ENCODE measurements at places on chromosomes 6 and 20. TPM values are rescaled to one million over a fixed set of nuclear protein-coding genes. Genes with fewer than 3 reads are reported as not detected.
A peak's percentile ranks its signal among the peaks of the same experiment; 100 is the strongest.

- no peaks in the 10 kb centered on the region for H3K4me1 ChIP-seq
- no peak overlapping the region for H3K4me3 ChIP-seq
- H3K27me3 ChIP-seq = peaks cover 1% of the 10 kb centered on the region
- H3K36me3 ChIP-seq = no peaks in the 10 kb centered on the region
- no peak overlapping the region for H3K27ac ChIP-seq
Measured at GRCh38 chr6:80733641-80734040, 627.2 kb downstream of the BCKDHB start.

GRCh38 chr6:7650878-7651277 lies 60.9 kb downstream of the SNRNP48 start:
- H3K27me3 ChIP-seq = no peaks in the 10 kb centered on the region
- no peaks in the 10 kb centered on the region for H3K36me3 ChIP-seq
- H3K27ac ChIP-seq = no peak overlapping the region
- no peak overlapping the region for H3K4me3 ChIP-seq
- no peaks in the 10 kb centered on the region for H3K4me1 ChIP-seq

The ETV7 gene
- total RNA-seq = 0.38 TPM

- H3K27ac ChIP-seq = no peak within 1 kb of the TSS
- H3K4me3 ChIP-seq = peak within 1 kb of the TSS; percentile 33
- DNase-seq = peak; percentile 82
- H3K27me3 ChIP-seq = peaks cover 2% of the 10 kb centered on the region
- H3K36me3 ChIP-seq = no peaks in the 10 kb centered on the region
- peaks cover 3% of the 10 kb centered on the region for H3K4me1 ChIP-seq
Measured at GRCh38 chr6:17281100-17281496, at the start of gene RBM24. Gene RBM24, plus strand, starts transcription at chr6:17281361. Its CDS starts 221 bp downstream, at chr6:17281582.

GRCh38 chr6:11432713-11433450 lies 104.7 kb upstream of the TMEM170B start:
- no peak overlapping the region for H3K4me3 ChIP-seq
- no peaks in the 10 kb centered on the region for H3K36me3 ChIP-seq
- H3K27ac ChIP-seq = peak overlapping the region; percentile 37
- DNase-seq = no peak
- no peaks in the 10 kb centered on the region for H3K27me3 ChIP-seq

DNA sequence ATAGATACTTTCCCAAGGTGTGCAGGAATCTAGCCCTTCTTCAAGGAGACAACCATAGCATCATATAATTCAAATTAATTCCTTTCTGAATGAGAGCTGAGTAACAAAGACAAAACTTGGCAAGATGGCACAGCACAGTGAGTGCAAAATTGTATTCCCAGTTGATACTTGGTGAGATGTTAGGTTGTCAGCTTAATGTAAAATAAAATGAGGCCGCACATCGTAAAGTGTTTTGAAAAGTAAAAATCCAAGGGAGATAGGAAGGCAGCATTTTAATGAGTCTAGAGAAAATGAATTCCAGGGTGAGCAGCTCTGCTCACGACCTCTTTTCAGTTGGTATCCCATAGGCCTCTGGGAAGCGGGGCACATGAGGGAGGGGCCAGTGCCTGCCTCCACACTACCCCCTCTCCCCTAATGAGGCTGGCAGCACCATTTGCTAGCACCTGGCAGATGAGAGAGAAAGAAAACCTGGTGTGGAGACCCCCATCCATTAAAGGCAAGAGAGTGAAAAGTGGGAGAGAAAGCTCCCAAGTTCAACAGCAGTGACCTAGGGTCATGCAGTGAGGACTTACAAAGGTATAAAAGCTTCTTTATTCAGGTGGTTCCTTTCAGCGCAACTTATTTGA lies 158.4 kb downstream of the BTBD9 start:
- no peaks in the 10 kb centered on the region for H3K36me3 ChIP-seq
- no peak for DNase-seq
- no peaks in the 10 kb centered on the region for H3K4me1 ChIP-seq

The SLC17A1 gene
- total RNA-seq = not detected

- no peak overlapping the region for H3K27ac ChIP-seq
- no peaks in the 10 kb centered on the region for H3K36me3 ChIP-seq
- H3K4me1 ChIP-seq = no peaks in the 10 kb centered on the region
- no peak overlapping the region for H3K4me3 ChIP-seq
- H3K27me3 ChIP-seq = no peaks in the 10 kb centered on the region
Measured at GRCh38 chr6:14547284-14547998, 429.9 kb downstream of the CD83 start.

The HLA-F gene
- total RNA-seq = 6.9 TPM

The CDSN gene
- not detected for total RNA-seq

DNA sequence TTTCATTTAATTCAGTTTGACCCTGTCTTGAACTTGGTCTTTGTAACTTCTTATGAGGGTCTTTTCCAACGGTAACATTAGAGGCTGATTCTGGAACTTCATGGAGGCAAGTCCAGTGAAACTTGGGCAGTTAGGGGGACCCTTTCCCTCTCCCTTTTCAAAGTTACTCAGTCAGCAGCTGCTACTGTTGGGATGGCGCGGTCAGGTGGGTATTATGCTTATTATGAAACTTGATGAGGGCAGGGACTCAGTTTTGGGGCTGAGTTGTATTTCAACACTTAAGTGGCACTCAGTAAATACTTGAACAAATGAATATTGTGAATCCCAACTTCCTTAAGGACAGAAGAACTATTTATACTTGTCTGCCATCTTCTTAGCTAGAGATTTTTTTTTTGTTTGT lies 20.8 kb downstream of the TOP1 start:
- DNase-seq = no peak
- peaks cover 20% of the 10 kb centered on the region for H3K4me1 ChIP-seq
- no peak overlapping the region for H3K27ac ChIP-seq
- no peaks in the 10 kb centered on the region for H3K36me3 ChIP-seq
- no peaks in the 10 kb centered on the region for H3K27me3 ChIP-seq

GRCh38 chr20:23349338-23350195 lies 1.0 kb upstream of the NXT1 start:
- peaks cover 6% of the 10 kb centered on the region for H3K4me1 ChIP-seq
- DNase-seq = no peak
- H3K4me3 ChIP-seq = peak overlapping the region; percentile 94
- H3K27ac ChIP-seq = peak overlapping the region; percentile 88
- peaks cover 5% of the 10 kb centered on the region for H3K36me3 ChIP-seq

GRCh38 chr20:37890643-37891042 lies 12.3 kb upstream of the VSTM2L start:
- no peaks in the 10 kb centered on the region for H3K4me1 ChIP-seq
- H3K27me3 ChIP-seq = no peaks in the 10 kb centered on the region
- no peak overlapping the region for H3K4me3 ChIP-seq
- DNase-seq = no peak

The DDAH2 gene
- 32.8 TPM for total RNA-seq

DNA sequence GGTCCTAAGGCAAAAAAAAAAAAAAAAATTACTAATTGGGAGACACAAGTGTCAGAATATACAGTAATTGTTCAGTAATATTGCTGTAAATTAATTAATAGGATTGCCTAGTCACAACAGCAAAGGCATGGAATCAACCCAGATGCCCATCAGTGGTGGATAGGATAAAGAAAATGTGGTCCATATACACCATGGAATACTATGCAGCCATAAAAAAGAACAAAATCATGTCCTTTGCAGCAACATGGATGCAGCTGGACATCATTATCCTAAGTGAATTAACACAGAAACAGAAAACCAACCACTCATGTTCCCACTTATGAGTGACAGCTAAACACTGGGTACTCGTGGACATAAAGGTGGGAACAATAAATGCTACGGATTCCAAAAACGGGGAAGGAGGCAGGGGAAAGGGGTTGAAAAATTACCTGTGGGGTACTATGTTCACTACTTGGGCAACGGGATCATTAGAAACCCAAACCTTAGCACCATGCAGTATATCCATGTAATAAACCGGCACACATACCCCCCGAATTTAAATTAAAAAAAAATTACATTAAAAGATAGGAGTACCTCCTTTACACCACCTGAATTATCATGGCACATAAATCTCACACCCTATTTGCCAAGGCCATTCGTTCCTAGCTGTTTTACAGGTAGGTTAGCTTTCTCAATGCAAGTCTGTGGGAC lies 689 bp upstream of the PFDN4 start:
- DNase-seq = no peak
- no peaks in the 10 kb centered on the region for H3K27me3 ChIP-seq
- peak overlapping the region; percentile 98 for H3K4me3 ChIP-seq
- H3K36me3 ChIP-seq = no peaks in the 10 kb centered on the region

DNA sequence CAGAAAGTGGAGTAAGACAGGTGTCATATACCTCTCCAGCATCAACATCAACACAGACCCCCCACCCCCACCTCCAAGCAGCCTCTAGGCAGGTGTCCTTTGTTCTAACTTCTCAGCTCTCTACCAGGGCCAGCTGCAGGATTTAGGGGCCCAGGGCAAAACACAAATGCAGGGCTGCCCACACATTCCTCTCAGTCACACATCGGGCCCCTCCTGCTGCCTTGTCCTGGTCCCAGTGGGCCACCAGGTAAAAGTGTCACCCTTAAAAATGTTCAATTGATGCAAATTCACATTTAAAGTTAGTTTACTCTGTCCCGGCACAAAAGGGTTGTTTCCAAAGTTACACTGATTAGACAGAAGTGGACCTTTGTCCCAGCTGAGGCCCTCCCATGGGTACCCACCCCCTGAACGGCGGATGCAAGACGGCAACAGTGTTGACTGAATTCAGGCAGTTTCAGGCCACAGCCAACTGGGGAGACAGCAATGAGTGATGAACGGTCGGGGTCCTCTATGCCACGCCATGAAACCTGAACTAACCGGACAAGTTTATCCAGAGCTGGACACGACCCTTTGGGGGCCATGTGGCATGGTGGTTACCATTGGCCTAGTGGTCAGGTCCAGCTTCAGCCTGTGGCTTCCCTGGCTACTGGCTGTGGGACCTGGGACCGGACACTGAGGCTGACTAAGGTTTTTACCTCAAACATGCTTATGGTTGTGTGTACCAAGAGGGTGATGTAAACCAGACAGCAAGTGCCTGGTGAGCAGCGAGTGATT lies 52.2 kb upstream of the UNC93A start:
- no peaks in the 10 kb centered on the region for H3K4me1 ChIP-seq
- H3K4me3 ChIP-seq = no peak overlapping the region
- no peak for DNase-seq
- H3K27ac ChIP-seq = no peak overlapping the region

- H3K27ac ChIP-seq = no peak overlapping the region
- no peaks in the 10 kb centered on the region for H3K36me3 ChIP-seq
- H3K4me3 ChIP-seq = no peak overlapping the region
- H3K27me3 ChIP-seq = no peaks in the 10 kb centered on the region
Measured at GRCh38 chr6:127951172-127951917, 50.5 kb upstream of the THEMIS start.

The MYBL2 gene
- total RNA-seq = 7.1 TPM

GRCh38 chr20:61443443-61444126 lies 191.5 kb downstream of the CDH4 start:
- no peak for DNase-seq
- no peaks in the 10 kb centered on the region for H3K4me1 ChIP-seq
- H3K4me3 ChIP-seq = no peak overlapping the region
- H3K27ac ChIP-seq = no peak overlapping the region
- H3K36me3 ChIP-seq = no peaks in the 10 kb centered on the region

DNA sequence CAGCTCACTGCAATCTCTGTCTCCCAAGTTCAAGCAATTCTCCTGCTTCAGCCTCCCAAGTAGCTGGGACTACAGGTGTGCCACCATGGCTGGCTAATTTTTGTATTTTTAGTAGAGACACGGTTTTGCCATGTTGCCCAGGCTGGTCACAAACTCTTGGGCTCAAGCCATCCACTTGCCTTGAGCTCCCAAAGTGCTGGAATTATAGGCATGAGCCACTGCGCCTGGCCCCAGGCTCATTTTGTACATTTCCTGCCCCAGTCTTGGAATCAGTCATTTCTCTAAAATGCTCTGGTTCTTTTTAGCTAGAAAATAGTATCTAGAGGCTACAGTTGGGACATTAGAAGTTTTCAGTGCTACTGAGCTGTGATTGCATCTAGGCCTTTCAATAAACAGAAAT lies 13.5 kb downstream of the MANBAL start:
- H3K27ac ChIP-seq = peak overlapping the region; percentile 76
- no peaks in the 10 kb centered on the region for H3K27me3 ChIP-seq
- no peak for DNase-seq

DNA sequence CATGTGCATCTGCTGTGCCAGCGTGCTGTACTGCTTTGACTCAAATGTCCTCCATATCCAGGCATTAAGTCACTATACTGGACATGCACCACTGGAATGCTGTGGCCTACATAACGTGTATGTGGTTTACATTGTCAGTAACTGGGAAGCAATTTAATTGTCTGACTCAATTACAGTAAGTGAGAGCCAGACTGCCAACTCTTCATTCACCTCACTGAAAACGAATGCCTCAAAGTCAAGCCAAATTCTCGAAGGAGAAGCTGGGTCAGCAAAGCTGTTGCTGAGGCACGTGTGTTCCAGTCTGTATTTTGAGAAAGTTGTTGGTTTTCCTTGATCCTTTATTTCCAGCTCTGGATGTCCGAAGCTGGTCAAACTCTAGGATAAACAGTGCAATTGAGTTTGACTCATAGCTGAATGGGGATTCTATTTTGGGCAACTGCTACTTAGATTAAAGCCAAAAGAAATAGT lies 534.3 kb downstream of the COL12A1 start:
- H3K4me3 ChIP-seq = no peak overlapping the region
- H3K4me1 ChIP-seq = no peaks in the 10 kb centered on the region
- no peaks in the 10 kb centered on the region for H3K36me3 ChIP-seq

The TCF19 gene
- total RNA-seq = 2.1 TPM

DNA sequence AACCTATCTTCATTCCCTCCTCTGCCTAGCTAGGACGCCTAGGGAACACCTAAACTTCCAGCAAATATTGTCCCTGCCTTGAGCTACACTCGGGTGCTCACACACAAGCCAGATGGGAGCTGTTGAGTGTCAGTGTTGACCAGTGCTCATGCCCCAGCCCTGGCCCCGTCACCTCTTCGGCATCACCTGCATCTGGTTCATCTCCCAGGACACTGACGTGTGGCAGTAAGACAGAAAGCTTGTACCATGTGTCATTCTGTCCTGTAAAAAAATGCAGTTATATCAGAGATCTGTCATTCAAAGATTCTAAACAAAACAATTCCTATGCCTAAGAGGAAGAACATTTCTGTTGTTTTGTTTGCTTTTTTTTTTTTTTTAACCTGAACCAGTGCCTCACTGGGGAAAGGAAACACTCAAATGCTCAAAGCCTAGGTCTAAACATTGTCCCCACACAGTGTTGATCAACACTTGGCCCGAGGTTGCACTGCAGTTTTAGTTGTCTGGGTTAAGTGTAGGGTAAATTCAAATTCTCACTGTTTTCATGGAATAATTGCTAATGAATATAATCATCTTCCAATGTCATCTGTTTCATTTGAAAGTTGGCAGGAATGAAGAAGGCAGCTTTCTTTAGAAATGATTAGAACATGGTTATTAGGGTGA lies 102.7 kb upstream of the SASH1 start:
- DNase-seq = no peak
- H3K4me3 ChIP-seq = no peak overlapping the region
- no peak overlapping the region for H3K27ac ChIP-seq
- H3K27me3 ChIP-seq = no peaks in the 10 kb centered on the region
- no peaks in the 10 kb centered on the region for H3K36me3 ChIP-seq

DNA sequence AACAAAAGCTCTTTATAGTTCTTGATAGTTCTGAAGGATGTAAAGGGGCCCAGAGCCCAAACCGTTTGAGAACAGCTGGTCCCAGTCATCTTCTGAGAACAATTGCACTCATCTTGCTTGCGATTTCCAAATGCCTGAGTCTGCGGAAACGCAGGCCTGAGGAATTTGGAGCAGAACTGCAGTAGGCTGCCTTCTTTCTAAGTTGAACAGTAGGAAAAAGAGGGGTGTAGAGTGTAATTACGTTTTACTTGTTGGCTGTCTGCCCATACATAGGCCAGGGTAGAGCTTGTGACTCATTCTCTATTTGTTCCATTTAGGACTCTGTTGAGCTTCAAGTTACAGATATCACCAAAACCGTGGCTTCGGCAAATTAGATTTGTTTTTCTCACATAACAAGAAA lies 42.0 kb upstream of the KIF16B start:
- no peak overlapping the region for H3K27ac ChIP-seq
- no peak overlapping the region for H3K4me3 ChIP-seq
- H3K36me3 ChIP-seq = no peaks in the 10 kb centered on the region
